Ascending aorta (tissue), 2 donors: ENCODE measurements at places on chromosomes 7 and 10. TPM values are rescaled to one million over a fixed set of nuclear protein-coding genes. Genes with fewer than 3 reads are reported as not detected.
A peak's percentile ranks its signal among the peaks of the same experiment; 100 is the strongest.

GRCh38 chr7:66140924-66141323 is 26.3 kb downstream of the CRCP start:
- H3K4me3 ChIP-seq, result no peak overlapping the region
- H3K36me3 ChIP-seq, result peaks cover 51% of the 10 kb centered on the region
- DNase-seq, result peak; percentile 72
- H3K4me1 ChIP-seq, result no peaks in the 10 kb centered on the region

- H3K27me3 ChIP-seq, result no peaks in the 10 kb centered on the region
- H3K4me3 ChIP-seq, result no peak overlapping the region
- no peaks in the 10 kb centered on the region for H3K36me3 ChIP-seq
- no peak for DNase-seq
Observed at GRCh38 chr10:5971315-5971832, 6.0 kb downstream of the IL15RA start.

ACTL6B gene
- total RNA-seq, result not detected

GRCh38 chr10:86855513-86855912 is 99.1 kb downstream of the BMPR1A start:
- H3K27ac ChIP-seq, result no peak overlapping the region
- H3K27me3 ChIP-seq, result no peaks in the 10 kb centered on the region
- no peaks in the 10 kb centered on the region for H3K36me3 ChIP-seq
- no peaks in the 10 kb centered on the region for H3K4me1 ChIP-seq
- no peak overlapping the region for H3K4me3 ChIP-seq

GRCh38 chr7:30921540-30922401 is 10.1 kb downstream of the AQP1 start:
- no peaks in the 10 kb centered on the region for H3K27me3 ChIP-seq
- peaks cover 53% of the 10 kb centered on the region for H3K4me1 ChIP-seq
- peak; percentile 7 for DNase-seq
- peaks cover 53% of the 10 kb centered on the region for H3K36me3 ChIP-seq
- H3K27ac ChIP-seq, result peak overlapping the region; percentile 92

DNA sequence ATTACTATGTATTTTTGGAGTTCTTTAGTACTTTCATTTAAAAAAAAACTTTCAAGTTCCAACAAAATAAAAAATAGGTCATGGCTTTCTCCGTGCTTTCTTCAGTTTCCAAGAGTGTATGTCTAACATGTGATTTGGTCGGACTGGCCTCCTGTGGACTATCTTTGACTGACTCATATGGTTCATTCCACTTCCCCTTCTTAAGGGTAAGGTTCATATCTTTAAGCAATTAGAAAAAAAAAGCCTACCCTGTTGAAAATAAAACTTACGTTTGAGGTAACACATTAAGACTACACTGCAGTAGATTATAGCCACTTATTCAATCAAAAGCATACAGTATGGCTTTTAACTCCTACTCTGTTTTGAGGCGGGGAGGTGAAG is 112.8 kb upstream of the AHR start:
- DNase-seq, result no peak
- no peaks in the 10 kb centered on the region for H3K36me3 ChIP-seq
- H3K4me3 ChIP-seq, result no peak overlapping the region
- H3K27me3 ChIP-seq, result no peaks in the 10 kb centered on the region

AOC1 gene
- 0.75 TPM for total RNA-seq

- H3K4me1 ChIP-seq, result no peaks in the 10 kb centered on the region
- H3K27me3 ChIP-seq, result no peaks in the 10 kb centered on the region
- DNase-seq, result peak; percentile 56
- no peak overlapping the region for H3K27ac ChIP-seq
- no peaks in the 10 kb centered on the region for H3K36me3 ChIP-seq
Observed at GRCh38 chr10:44927352-44927751, 16.2 kb downstream of the TMEM72 start.

C7orf57 gene
- total RNA-seq, result not detected

FGFBP3 gene
- total RNA-seq, result 6.6 TPM

OIT3 gene
- not detected for total RNA-seq

- no peak for DNase-seq
- peaks cover 3% of the 10 kb centered on the region for H3K36me3 ChIP-seq
- H3K4me1 ChIP-seq, result no peaks in the 10 kb centered on the region
- H3K4me3 ChIP-seq, result no peak overlapping the region
Observed at GRCh38 chr10:70093335-70093944, 39.2 kb downstream of the AIFM2 start.

DNA sequence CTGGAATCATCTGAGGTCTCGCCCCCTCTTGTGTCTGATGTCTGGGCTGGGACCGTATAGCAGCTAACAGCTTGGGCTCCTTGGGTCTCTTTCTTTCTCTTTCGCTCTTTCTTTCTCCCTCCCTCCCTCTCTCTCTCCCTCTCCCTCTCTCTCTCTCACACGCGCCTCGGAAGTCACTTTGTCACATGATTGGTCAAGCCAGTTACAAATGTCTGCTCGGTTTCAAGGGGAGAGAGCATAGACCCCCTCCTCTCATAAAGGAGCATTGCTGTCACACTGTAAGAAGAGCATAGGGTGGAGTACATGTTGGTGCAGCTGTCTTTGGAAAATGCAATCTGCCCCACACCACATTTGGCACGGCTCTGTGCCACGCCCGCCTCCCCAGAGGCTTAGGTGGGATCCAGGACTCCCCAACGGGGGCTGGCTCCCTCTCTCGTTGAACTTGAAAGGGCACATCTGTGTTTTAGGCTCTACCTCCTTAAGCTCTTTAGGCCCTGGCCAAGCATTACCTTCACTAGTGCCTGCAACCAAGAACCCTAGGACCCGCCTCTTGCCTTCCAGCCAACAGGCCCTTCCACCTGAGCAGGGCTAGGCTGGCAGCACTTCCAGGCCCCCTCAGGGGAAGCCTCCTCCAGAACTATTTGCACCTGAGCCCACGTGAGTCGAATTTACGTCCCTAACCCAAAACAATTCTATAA is 61.9 kb upstream of the CACUL1 start:
- no peaks in the 10 kb centered on the region for H3K36me3 ChIP-seq
- H3K4me1 ChIP-seq, result no peaks in the 10 kb centered on the region
- H3K27me3 ChIP-seq, result no peaks in the 10 kb centered on the region
- no peak overlapping the region for H3K27ac ChIP-seq
- H3K4me3 ChIP-seq, result no peak overlapping the region
- no peak for DNase-seq

GRCh38 chr10:78952030-78952429 is 116.7 kb upstream of the ZMIZ1 start:
- no peak for DNase-seq
- no peak overlapping the region for H3K27ac ChIP-seq
- no peaks in the 10 kb centered on the region for H3K4me1 ChIP-seq

DNA sequence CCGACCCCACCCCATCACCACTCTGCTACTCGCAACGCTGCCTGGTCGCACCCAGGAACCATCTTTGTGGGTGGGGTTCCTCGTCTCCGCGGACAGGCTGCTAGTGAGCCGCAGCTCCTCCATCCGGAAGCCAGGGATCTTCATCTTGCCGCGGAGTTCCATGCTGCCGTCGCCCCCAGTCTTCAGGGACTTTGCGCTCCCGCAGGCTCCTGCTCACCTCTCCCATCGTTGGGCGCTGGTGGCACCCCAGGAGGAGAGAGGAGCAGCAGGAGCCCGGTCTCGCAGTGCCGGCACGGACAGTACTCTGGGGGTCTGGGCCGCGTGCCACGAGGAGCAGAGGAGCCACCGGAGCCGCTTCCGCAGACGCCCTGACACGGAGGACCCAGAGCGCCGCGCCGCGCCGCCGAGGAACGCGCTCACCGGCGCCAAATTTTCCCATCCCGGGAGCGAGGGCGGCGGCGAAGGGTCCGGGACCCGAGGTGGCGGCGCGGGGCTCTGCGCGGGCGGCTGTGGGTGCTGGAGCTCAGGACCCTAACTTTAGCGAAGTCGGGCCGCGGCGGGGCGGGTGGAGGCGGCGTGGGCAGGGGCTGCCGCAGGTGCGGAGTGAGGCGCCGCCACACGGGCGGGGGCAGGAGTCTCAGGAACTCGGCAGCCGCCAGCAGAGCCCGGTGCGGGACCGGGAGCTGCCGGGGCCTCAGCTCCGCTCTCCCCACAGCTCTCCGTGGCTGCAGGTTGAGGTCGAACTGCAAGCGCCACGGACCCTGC is 750.1 kb upstream of the SORCS1 start:
- no peaks in the 10 kb centered on the region for H3K27me3 ChIP-seq
- H3K4me1 ChIP-seq, result no peaks in the 10 kb centered on the region

- H3K4me3 ChIP-seq, result no peak overlapping the region
- H3K4me1 ChIP-seq, result peaks cover 11% of the 10 kb centered on the region
- peaks cover 55% of the 10 kb centered on the region for H3K27me3 ChIP-seq
Observed at GRCh38 chr7:155461631-155462030, 3.7 kb downstream of the EN2 start.

DNA sequence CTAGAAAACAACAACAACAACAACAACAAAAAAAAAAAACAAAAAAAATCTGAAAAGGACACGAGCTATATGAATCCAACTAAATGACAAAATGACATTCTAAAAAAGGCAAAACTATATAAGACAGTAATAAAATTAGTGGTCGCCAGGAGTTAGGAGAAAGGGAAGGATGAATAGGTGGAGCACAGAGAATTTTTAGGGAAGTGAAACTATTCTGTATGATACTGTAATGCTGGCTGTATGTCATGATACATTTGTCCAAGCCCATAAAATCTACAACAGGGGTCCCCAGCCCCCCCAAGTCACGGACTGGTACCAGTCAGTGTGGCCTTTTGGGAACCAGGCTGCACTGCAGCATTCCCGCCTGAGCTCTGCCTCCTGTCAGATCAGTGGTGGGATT is 2.8 kb upstream of the PUS7 start:
- no peak for DNase-seq
- H3K4me1 ChIP-seq, result peaks cover 8% of the 10 kb centered on the region
- no peak overlapping the region for H3K27ac ChIP-seq
- H3K36me3 ChIP-seq, result no peaks in the 10 kb centered on the region
- H3K4me3 ChIP-seq, result no peak overlapping the region

PTN gene
- total RNA-seq, result 10.4 TPM

- no peak overlapping the region for H3K27ac ChIP-seq
- no peak for DNase-seq
- H3K4me3 ChIP-seq, result no peak overlapping the region
- no peaks in the 10 kb centered on the region for H3K27me3 ChIP-seq
- H3K4me1 ChIP-seq, result no peaks in the 10 kb centered on the region
- H3K36me3 ChIP-seq, result no peaks in the 10 kb centered on the region
Observed at GRCh38 chr10:32111585-32111984, 55.4 kb upstream of the KIF5B start.

CALHM1 gene
- not detected for total RNA-seq

OR2A42 gene
- not detected for total RNA-seq
